ENCODE measurements at places on chromosomes 11 and 22.

GRCh38 chr11:75667255-75667830, 1.5 kb downstream of the MAP6 start:
- peak; percentile 65 for DNase-seq

DNA sequence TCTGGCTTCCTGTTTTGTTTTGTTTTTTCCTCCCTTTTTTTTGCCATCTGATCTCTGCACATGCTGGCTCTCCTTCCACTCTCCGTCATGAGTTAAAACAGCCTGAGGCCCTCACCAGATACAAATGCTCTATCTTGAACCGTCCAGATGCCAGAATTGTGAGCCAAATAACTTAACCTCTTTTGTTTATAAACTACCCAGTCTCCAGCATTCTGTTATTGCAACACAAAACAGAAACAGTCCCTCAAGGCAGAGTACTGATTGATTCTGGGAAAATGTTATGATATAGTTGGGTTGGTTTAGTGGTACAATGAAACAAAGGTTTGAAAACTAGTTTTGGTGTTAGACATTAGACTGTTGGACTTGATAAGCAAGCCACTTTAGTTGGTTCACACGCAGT, 1390.0 kb upstream of the RAG2 start:
- DNase-seq, result no peak

DNA sequence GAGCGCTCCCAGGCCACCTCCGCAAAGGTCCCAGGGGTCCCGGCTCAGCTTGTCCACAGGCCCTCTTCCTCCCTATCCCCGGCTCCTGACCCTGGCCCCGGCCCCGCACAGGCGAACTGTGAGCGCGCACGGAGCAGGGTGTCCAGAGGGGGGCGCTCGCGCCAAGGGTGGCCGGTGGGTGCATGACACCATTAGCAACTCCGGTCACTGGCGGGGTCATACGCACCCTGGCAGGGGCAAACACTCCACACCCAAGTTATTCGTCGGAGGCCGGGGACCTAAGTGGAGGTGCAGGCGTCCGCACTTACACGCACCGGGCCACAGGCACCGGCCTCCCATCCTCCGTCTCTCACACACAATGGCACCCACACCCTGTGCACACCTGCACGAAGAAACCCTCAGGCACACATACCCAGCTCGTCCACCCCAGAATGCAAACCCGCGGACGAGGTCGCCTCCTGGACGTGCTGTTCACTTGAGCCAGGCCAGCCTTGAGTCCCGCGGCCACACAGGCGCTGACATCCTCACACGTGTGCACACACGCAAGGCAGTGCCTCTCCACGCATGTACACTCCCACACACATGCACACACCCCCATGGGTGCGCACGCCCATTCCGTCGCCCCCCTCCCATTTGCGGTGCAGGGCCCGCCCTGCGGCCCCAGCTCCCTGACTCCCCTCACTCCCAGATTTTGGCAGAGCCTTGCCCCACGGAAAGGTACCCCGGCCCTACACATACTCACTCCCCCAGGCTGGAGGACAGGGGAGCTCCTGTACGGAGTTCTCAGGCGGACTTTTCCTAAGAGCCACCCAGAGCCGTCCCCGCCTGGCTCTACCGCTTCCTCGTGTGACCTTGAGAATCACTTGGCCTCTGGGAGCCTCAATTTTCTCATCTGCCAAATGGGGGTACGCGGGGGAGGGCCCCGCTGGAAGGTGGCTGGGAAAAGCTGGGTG, at the start of gene RASGRP2:
RASGRP2 (minus strand) TSS at position 552 of the 953 bp plus-strand sequence. CDS start 1,276 bp downstream, outside the sequence.
- DNase-seq, result no peak

DNA sequence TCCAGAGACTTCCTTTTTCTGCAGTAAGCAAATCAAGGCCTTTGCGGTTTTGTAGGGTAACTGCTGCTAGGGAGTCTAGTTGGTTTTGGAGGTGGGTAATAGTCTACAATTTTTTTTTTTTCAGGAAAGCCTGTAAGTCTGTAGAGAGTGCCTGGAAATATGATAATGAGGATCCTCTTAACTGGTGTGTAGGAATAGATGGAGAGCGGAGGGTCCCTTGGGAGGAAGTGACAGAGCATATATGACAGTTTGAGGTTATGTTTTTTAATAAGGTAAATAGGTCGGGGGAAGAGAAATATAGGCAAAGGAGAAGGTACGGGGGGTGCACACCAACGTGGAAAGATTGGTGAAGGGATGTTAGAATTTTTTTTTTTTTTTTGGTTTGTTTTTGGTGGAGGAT, 25.9 kb downstream of the ZNF195 start:
- no peak for DNase-seq

DNA sequence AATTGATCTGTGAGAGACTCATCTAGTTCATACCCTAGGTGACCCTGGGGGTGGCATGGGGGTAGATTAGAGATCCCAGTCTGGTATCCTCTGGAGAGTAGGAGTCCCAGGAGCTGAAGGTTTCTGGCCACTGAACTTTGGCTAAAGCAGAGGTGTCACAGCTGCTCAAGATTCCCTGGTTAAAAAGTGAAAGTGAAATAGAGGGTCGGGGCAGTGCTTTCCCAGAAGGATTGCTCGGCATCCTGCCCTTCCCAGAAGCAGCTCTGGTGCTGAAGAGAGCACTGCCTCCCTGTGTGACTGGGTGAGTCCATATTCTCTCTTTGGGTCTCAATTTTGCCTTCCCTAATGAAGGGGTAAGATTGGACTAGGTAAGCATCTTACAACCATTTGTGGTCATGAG, 653 bp downstream of the IL18BP start:
- DNase-seq, result no peak

DNA sequence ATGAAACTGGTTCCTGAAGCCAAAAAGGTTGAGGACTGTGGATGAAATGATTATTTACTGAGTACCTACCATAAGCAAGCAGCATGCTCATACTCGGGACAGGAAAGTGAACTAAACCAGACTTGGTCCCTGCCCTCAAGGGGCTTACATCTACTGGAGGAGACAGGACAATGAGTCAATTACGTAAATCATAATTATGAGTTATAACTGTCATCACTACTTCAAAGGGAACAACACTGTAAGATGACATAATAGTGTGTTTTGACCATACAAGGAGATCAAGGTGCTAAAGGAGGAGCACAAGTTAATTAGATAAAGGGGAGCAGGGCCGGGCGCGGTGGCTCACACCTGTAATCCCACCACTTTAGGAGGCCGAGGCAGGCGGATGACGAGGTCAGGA, 2.5 kb downstream of the FAM227A start:
- no peak for DNase-seq

- DNase-seq, result no peak
Measured at GRCh38 chr11:85946221-85946620, 91.0 kb downstream of the CCDC83 start.

DNA sequence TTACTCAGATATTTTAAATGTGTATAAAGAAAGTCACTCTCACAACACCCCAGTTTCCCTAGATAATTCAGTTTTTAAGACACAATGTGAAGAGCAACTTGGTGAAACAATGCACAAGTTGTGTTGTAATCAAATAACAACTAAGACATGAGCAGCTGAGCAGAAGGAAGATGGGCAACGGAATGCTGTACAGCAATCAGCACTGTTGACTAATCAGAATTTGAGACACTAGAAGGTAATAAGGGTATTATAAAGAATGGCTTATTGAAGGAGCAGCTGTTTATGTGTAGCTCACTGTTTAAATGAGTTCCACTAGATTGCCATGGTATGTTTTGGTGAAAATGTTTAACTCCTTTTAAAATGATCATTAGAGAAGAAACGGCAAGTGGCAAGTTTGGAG, 60.1 kb downstream of the SOX6 start:
- DNase-seq, result no peak

All from COR-L47 (cell line).